ENCODE measurements at places on chromosomes 13 and 19.

- DNase-seq, result peak; percentile 81
Measured at GRCh38 chr13:33678906-33679657, 138.9 kb upstream of the RFC3 start.

- no peak for DNase-seq
Measured at GRCh38 chr13:41837629-41838028, 123.3 kb downstream of the VWA8 start.

DNA sequence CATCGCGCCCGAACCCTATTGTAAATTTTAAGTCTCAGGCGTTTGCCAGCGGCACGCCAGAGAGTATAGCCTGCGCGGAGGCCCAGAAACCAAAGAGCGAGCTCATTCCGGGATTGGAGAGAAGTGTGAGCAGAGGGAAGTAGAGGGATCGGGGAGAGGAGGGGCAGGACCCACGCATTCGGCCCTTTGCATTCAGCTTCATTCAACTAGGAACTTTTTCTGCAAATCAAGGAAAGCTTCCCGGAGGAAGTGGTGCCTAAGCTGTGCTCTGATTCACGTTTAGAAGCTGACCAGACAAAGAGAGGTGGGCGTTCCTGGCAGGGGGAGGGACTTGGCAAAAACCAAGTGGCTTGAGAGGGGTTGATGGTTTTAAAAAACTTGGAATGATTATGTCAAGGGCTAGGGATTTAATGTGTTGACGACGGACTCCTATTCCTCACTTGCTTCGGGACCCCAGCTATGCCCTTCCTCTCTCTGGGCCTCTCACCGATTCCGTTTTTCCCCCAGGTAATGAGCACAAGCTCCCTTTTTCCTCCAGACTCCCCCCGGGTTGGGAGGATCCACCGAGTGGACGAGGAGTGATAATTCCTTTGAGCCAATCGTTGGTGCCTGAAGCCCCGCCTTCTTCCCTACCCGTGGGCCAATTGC lies 811 bp upstream of the PRMT1 start:
- no peak for DNase-seq

GRCh38 chr13:60662595-60662994 lies 265.6 kb downstream of the TDRD3 start:
- DNase-seq, result no peak

- DNase-seq, result peak; percentile 87
Measured at GRCh38 chr19:12840091-12841079, 2.1 kb downstream of the MAST1 start.

DNA sequence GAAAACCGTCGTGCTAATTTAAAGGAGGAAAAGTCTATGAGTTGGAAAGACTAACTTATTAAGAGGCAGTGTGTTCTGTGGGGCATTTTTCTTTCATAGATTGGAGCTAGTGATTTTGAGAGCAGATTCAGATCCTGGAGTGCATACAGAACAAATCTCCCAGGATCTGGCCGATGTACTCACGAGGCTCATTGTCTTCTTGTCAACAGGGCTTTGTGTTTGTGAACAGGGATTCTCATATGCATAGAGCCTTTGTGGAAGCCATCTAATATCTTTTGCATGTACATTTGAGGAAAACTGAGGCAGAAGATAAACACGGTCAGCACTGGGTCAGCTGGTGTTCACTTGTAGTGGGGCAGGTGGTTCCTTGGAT lies 482.9 kb upstream of the TSHZ3 start:
- DNase-seq, result no peak

GRCh38 chr13:28137596-28137995 lies 749 bp upstream of the PAN3 start:
- no peak for DNase-seq

GRCh38 chr19:18742838-18743783 lies 48.0 kb downstream of the COMP start:
- no peak for DNase-seq

GRCh38 chr13:106548064-106548696 lies 12.7 kb upstream of the EFNB2 start:
- DNase-seq, result no peak

- no peak for DNase-seq
Measured at GRCh38 chr13:79604752-79605151, 123.8 kb downstream of the NDFIP2 start.

DNA sequence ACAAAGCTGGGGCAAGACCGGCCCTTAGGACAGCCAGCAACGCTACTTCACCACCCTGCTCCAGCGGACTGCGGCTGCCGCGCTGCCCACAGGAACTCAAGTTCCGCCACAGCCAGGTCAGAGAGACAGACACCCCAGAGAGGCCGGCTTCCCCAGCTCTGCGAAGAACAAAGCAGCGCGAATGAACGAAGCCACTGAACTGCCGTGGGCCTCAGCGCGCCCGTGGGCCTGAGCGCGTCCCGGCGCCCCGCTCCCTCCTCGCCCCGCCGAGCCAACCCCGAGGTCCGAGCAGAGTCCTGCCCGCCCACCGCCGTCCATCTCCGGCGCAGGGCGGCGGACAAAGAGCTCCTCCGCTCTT lies 158.4 kb downstream of the RNF17 start:
- DNase-seq, result peak; percentile 57

DNA sequence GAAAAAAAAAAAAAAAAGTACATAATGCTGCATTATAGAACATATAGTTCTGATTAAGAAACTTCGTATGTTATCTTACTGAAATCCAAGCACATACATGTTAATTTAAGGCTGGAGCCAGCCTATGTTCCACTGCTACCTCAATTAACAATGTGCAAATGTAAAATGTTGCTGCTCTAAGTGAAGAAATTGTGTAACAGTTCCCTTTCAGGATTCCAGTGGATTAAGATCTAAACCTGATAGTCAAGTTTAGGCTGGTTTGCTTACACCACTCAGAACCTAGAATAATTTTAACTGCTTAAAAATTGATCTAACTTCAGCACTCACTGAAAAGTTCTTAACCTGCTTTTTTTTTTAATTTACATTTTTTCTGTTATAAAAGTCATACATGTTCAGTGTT lies 4.2 kb downstream of the VPS36 start:
- DNase-seq, result no peak

- DNase-seq, result no peak
Measured at GRCh38 chr13:59345311-59345710, 818.4 kb downstream of the DIAPH3 start.

DNA sequence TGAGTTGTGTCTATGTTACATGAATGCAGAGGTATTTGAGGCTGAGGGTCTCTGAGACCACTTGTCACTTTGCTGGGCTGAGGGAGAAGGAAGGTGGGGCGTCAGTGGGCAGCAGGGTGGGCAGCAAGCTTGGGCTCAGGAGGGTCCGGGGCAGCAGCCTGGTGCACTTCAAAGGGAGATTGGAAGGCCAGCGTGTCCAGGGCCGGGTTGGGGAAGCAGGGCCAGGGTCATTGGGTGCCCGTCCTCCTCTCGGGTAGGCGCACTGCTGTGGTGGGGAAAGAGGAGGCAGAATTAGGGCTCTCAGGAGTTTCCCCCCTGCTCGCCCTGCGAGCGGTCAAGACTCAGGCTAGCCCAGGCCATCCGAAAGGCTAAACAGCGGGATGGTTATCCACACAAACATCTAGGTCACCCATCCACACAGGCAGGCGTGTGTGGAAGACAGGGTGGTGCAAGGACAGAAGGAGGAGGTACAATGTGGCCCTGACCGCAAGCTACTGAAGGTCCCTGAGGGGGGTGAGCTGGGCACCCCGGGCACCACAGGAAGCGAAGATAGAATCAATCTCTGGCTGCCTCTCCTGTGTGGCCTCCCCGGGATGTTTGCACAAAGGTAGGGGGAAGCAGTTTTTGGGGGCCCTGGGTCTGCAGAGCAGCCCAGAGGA lies 37.7 kb downstream of the MYO9B start:
- DNase-seq, result no peak

GRCh38 chr13:74024314-74024713 lies 109.9 kb downstream of the KLF12 start:
- DNase-seq, result no peak

DNA sequence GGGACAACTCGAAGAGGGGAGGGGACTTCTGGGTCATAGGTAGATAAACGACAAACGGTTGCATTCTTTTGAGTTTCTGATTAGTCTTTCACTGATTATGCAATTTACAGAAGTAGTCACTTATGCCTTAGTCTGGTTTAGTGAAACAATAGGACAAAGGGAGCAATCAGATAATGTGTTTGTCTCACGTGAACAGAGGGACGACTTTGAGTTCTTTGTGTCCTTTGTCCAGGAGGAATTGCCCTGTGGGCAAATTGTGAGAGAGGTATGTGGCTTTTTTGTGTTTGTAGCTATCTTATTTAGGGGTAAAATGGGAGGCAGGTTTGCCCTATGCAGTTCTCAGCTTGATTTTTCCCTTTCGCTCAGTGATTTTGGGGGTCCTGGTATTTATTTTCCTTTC lies 362.9 kb upstream of the PCDH20 start:
- DNase-seq, result no peak

- no peak for DNase-seq
Measured at GRCh38 chr19:33293255-33294057, 8.9 kb downstream of the CEBPA start.

GRCh38 chr19:1811942-1812425 lies at the start of gene ATP8B3:
TSS of gene ATP8B3 (minus strand) at chr19:1812276. CDS start at chr19:1811736, 540 bp downstream.
- no peak for DNase-seq

- no peak for DNase-seq
Measured at GRCh38 chr13:97944396-97945029, 9.0 kb upstream of the IPO5 start.

GRCh38 chr19:3119693-3120380 lies 16.0 kb upstream of the GNA15 start:
- DNase-seq, result no peak

DNA sequence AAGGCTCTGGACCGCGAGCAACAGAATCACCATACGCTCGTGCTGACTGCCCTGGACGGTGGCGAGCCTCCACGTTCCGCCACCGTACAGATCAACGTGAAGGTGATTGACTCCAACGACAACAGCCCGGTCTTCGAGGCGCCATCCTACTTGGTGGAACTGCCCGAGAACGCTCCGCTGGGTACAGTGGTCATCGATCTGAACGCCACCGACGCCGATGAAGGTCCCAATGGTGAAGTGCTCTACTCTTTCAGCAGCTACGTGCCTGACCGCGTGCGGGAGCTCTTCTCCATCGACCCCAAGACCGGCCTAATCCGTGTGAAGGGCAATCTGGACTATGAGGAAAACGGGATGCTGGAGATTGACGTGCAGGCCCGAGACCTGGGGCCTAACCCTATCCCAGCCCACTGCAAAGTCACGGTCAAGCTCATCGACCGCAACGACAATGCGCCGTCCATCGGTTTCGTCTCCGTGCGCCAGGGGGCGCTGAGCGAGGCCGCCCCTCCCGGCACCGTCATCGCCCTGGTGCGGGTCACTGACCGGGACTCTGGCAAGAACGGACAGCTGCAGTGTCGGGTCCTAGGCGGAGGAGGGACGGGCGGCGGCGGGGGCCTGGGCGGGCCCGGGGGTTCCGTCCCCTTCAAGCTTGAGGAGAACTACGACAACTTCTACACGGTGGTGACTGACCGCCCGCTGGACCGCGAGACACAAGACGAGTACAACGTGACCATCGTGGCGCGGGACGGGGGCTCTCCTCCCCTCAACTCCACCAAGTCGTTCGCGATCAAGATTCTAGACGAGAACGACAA lies 1.8 kb downstream of the PCDH17 start:
- peak; percentile 22 for DNase-seq

DNA sequence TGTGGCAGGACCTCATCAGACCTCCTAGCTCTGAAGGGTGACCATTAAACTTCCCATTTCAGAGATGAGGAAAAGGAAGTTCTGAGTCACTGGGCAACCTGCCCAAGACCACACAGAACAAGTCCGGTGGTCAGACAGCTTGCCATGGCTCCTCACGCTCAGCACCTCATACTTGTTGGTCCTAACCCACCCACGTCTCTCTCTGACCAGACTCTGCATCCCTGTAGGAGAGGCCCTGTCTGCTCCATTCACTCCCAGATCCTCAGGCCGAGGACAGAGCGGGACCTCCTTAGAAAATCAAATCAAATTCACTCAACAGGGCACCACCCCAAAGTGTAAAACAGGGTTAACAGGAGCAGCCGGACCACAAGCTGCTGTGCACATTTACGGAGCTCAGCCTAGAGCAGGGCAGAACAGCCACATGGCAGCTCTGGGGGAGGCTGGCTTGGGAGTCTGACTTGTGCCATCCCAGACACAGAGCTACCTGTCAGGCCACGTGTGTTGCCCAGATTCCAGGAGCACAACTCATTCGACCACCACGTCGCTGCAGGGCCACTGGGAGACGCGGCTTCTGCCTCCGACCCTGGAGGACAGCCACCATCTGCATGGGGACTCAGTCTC lies 1.7 kb downstream of the MIER2 start:
- peak; percentile 30 for DNase-seq

- no peak for DNase-seq
Measured at GRCh38 chr13:87094646-87095045, 576.5 kb upstream of the SLITRK5 start.

DNA sequence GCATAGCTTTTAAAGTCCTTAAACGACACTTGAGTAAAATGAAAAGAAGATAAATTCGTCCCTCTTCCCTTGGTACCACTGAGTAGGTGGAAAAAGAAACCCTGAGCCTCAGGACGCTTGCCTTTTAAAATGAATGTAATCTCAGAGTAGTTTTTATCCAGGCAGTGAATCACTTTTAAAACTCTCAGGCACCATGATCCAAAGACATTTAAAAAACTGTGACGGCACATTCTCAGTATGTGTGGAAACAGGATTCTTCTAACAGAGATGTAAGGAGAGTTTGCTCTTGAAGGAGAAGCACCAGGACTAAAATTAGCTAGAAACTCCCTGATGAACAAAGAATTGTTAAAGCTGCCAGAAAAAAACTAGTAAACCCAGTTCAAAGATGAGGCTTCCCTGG lies 105.7 kb upstream of the SLC15A1 start:
- no peak for DNase-seq

DNA sequence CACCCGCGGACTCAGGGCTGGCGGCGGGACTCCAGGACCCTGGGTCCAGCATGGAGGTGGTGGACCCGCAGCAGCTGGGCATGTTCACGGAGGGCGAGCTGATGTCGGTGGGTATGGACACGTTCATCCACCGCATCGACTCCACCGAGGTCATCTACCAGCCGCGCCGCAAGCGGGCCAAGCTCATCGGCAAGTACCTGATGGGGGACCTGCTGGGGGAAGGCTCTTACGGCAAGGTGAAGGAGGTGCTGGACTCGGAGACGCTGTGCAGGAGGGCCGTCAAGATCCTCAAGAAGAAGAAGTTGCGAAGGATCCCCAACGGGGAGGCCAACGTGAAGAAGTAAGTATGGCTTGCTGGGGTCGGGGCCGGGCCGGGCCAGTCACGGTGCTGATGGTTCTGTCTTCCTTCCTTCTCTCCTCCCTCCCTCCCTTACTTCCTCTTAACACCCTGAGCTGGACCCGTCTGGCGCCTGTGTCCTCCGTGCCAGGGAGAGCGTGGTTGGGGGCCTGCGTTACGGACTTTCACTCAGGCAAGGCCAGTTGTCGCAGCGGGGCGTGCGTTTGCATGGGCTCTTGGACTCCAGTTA lies 1.4 kb downstream of the STK11 start:
- peak; percentile 41 for DNase-seq

- DNase-seq, result peak; percentile 85
Measured at GRCh38 chr13:45047394-45048310, 58.3 kb downstream of the GPALPP1 start.

GRCh38 chr19:37077501-37077933 lies 716 bp upstream of the ZNF420 start:
- no peak for DNase-seq

GRCh38 chr13:97234742-97235141 lies 12.6 kb downstream of the MBNL2 start:
- no peak for DNase-seq

- DNase-seq, result peak; percentile 58
Measured at GRCh38 chr19:5974721-5975387, 3.1 kb downstream of the RANBP3 start.

- DNase-seq, result peak; percentile 34
Measured at GRCh38 chr19:35845215-35846037, 6.9 kb downstream of the NPHS1 start.

Measured in stimulated activated CD8-positive, alpha-beta memory T cell treated with anti-CD3 and anti-CD28 coated beads, Interleukin-4, amount 100 ng/mL, for 48 hours (primary cell).